NCI-H82 (cell line): ENCODE measurements at places on chromosomes 3 and 15.

DNA sequence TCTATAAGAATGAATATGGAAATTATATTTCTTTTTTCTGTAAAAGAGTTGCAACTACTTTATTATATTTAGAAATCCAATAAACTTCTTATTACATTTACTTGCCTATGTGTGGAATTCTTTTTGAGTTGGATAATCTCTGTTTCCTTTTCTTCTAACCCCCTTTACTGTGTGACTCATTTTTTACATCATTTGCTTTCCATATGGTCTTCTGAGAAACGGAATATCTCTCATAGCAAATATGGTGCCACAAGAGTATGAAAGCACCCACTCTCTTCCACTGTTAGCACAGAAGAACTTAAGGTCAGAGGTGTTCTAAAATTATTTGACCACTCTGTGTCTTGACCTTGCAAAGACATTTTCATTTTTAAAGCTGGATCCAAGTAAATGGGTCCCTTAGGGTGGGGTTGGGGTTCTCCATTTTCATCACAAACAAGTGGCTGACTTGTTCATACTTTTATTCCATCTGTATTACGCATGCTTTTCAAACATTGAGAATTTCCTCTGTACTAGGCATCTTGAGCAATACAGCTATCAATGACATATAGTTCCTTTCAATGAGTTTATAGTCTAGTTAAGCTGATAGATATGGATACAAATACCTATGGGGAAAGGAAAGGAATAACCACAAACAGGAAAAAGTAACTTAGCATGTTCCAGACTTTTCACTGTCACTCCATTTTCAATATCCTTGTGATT lies 281.1 kb upstream of the TPRG1 start:
- DNase-seq: no peak

DNA sequence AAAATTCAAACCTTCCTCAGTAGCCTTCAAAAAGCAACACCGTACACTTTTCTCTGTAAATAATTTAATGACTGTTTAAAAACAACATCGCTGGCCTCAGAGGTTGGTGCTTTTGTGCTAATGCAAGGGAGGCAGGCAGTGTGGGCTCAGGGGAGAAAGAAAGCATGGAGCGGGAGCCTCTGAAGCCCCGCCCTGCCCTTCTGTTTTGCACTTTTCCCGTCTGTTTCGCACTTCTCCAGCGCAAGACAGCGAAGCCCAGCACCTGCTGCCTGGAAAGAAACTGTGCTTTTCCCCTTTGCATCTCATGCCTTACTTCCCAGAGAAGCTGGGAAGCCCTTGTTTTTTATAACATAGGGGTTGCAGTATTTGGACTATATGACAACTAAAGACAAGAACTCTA lies 23.1 kb downstream of the TRPM1 start:
- peak; percentile 59 for DNase-seq

GRCh38 chr3:71504250-71505036 lies 79.1 kb downstream of the FOXP1 start:
- no peak for DNase-seq

DNA sequence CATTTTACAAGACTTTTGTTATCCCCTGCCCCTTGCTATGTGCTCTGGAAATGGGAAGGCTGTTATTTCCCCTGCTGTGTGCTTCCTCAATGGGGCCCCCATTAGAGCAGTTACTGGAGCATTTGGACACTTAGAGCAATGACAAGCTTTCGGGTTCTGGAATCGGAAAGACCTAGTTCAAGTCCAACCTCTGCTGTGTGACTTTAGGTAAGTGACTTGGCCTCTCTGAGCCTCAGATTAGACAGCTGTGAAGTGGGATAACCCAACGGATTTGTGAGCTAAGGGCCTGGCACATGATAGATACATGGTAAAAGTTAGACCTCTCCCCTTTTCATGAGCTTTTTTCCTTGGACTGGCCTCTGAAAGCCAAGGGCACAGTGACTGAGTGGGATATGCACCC lies 84.0 kb upstream of the SEC13 start:
- no peak for DNase-seq

DNA sequence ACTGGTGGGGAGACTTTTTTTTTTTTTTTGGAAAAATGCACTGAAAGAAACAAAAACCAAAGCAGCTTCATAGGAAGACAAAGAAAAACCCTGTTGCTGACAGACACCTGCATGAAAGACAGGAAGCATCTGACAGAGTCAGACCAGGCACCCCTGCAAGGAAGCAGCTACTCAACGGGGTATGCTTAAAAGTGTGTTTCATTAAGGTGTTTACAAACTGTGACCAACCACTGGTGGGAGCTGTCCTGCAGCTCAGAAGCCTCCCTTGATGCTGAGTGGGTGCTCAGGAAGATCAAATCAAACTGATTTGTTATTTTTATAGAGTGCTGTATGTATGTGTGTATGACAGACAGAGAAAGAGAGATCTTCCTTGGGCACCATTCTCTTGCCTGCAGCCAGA lies 34.7 kb upstream of the AGBL1 start:
- peak; percentile 76 for DNase-seq

- no peak for DNase-seq
These were observed 220.8 kb upstream of the TPRG1 start for GRCh38 chr3:188950832-188951489.

DNA sequence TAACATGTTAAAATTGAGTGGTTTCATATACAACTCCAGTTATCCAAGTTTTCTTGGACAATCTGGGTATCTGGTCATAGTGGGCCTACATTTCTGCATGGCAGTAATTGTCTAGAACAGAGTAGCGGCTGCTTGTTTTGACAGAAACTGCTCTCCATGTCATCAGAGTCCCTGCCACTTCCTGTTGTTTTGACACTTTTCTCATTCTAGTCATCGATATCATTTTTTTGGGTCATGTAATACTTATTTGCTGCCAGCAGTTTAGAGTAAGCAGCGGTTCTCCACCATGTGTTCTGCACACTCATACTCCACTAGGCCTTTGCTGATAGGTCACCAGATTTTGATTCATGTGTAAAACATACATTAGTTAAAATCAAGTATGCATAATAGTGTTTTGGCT lies 81.5 kb downstream of the SLC25A26 start:
- DNase-seq: no peak

DNA sequence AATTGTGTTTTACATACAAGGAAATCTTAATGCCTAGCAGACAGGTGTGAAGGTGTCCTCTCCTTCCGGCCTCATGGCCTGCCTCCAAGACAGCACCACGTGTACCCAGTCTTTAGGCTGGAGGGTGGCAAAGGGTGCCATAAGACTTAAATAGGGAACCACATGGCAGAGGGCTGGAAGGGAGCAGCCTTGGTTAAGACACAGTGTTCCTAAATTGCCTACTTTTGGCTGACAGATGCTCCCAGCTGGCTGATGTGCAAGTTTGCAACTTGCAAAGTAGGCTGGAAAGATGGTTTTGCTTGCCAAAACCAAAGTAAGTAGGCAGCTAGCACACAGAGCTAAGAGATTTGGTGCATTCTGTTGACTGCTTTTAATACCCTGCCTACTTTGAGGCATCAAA lies 45.2 kb downstream of the CCNB2 start:
- no peak for DNase-seq

DNA sequence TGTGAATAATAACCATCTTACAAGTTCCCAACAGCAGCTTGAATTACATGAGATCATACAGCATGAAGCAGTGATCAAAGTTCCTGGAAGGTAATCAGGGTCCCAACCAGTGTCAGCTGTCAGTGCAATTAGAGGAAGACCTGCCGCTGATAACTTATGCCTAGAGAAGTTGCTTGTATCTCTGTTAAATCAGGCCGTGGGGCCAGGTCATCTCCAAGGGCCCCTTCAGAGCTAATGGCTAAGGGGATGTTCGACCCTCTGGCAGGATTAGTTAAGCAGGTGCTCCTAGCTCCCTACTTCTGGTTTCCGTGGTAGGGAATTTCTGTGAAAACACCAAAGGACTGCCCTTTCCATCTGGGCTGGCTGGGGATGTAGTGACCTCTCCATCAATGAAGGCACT lies 251.0 kb downstream of the FAM43A start:
- DNase-seq: no peak

- DNase-seq: peak; percentile 6
These were observed 11.4 kb downstream of the CD86 start for GRCh38 chr3:122066331-122067213.

DNA sequence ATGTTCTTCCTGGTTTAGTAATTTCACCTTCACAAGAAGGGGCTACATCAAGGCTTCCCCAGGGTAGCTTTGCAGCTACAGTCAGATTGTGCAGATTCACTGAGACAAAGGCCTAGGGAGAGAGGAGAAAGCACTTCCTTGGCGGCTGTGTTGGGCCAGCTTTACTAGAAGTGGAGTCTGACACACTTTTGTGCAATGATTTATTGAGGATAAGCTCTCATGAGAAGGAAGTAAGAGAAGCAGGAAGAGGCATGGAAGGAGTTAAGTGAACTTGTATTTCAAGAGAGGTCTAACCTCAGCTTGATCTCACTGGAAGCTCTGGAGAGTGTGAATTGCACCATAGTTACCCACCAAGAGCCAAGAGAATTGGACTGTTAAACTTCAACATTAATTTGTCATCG lies 78.9 kb downstream of the TGFBR2 start:
- DNase-seq: no peak

DNA sequence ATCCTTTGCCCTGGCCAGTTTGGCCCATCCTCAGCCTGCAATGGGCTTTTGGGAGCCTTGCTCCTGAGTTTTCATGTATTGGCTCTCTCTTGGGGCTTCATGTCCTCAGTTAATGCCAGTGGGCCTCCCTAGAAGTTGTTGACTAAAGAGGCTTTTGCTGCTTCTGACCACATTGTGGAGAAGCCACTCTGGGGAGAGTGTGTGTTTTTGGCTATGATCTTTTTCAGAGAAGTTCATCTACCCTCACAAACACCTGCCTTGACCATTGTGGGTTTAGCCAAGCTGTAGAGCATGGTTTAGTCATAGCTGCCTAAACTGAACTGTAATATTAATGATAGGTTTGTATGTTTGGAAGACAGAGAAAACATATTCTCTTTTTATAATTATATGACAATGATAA lies 6.0 kb downstream of the MRAS start:
- DNase-seq: no peak

DNA sequence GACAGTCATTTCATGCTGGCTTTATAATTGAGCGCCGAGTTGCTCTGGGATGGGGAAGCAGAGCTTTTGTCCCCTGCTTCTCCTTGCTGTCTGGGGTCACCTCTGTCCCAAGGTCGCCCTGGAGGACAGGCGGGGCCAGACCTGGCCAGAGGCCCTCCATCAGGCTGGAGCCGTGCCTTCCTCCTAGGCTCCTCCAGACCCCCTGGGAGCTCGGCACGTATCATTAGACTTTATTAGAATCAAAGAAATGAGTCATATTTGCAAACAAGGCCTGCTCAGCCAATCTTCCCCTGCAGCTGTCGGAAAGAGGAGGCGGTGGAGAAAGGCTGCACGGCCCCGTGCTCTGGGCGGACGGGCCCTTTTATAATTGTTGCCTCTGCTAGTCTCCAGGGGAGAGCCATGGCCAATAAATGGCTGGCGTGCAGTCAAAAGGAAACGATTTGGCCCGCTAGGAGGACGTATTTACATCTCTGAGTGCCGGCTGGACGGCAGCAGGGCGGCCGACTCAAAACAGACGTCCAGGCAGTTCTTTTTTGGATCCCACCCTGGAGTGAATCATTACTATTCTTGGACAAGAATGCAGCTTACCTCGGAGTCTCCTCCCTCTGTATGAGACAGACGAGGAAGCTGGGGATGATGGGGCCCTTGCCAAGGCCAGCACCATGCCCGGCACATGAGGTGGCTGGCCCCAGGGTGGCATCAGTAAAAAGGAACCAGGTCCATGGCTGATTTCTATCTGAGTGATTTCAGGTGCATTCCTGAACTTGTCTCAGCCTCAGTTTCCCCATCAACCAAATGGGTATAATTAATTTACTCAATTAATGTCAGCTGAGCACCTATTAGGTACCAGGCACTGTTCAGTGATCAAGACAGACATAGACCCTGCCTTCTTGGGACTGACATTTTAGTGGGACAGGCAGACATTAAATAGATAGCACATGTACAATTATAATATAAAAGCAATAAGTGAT lies 50.6 kb downstream of the SLC6A6 start:
- no peak for DNase-seq

- no peak for DNase-seq
These were observed 18.5 kb downstream of the PIK3CA start for GRCh38 chr3:179166561-179167201.

DNA sequence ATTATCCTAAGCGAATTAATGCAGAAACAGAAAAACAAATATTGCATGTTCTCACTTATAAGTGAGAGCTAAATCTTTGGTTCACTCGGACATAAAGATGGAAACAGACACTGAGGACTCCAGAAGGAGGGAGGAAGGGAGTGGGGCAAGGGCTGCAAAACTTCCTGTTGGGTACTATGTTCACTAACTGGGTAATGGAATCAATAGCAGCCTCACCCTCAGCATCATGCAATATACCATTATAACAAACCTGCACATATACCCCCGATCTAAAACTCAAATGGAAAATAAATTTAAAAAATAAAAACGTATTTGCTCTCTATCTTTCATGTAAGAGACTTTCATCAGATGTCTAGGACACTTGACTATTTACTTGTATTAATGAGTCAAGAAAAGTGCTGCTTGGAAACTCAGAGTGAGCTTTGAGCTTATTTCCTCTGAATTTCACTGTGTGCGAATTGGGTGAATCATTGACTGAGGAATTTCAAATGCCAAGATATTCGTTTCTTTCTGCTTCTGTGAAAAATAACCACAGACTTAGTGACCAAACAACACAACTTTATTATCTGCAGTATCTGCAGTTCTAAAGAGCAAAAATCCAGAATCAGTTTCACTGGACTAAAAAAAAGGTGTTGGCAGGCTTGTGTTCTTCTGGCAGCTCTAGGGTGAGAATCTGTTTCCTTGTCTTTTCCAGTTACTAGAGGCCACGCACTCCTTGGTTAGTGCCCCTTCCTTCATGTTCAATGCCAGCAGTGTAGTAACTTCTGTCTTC lies 18.4 kb downstream of the TM4SF18 start:
- no peak for DNase-seq

DNA sequence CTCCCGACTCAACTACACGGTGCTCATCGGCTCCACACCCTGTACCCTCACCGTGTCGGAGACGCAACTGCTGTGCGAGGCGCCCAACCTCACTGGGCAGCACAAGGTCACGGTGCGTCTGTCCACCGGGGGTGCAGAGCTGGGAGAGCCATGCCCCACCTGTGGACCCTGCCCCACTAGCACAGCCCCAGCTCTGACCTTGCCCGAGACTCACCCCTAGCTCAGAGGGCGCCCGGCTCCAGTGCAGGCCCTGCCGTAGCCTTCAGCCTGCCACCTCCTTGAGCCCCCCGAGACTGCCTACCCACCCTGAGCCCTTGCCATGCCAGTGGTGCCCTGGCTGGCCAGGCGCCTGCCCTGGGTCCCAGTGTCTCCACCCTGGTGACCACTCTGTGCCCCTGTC lies 34.9 kb downstream of the PLXNA1 start:
- no peak for DNase-seq

GRCh38 chr3:17972959-17973906 lies 230.8 kb upstream of the TBC1D5 start:
- peak; percentile 66 for DNase-seq

DNA sequence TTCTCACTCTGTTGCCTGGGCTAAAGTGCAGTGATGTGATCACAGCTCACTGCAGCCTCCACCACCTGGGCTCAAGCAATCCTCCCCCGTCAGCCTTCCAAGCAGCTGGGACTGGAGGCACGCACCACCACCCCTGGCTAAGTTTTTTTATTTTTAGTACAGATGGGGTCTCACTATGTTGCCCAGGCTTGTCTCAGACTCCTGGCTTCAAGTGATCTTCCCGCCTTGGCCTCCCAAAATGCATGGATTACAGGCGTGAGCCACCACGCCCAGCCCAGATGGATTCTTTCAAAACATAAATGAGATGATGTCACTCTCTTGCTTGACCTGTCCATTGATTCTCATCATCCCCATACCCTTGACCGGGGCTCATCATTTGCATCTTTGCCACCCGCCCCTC lies 72.6 kb upstream of the SLC6A6 start:
- no peak for DNase-seq
